ENCODE measurements at places on chromosomes 12 and 14.
A peak's percentile ranks its signal among the peaks of the same experiment; 100 is the strongest.

GRCh38 chr12:26017484-26018211 lies 59.2 kb downstream of the RASSF8 start:
- no peak for DNase-seq

DNA sequence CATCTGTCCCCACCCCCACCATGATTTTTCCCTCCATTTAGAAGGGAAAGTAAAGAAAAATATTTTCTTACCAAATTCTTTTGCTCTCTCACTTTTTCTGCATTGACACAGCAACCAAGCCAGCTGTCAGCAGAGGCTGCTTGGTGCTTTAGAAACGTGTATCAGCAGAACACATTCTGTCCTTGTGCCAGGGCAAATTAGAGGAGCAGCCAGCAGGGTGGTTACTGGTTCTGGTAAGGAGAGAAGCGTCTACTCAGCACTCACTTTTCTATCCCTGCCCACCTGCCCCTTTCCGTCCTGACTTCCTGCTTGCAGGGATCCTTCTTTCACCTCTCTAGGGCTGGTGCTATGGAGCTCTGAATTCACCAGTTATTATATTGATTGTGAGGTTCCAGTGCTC lies 327.5 kb upstream of the PDE3A start:
- no peak for DNase-seq

DNA sequence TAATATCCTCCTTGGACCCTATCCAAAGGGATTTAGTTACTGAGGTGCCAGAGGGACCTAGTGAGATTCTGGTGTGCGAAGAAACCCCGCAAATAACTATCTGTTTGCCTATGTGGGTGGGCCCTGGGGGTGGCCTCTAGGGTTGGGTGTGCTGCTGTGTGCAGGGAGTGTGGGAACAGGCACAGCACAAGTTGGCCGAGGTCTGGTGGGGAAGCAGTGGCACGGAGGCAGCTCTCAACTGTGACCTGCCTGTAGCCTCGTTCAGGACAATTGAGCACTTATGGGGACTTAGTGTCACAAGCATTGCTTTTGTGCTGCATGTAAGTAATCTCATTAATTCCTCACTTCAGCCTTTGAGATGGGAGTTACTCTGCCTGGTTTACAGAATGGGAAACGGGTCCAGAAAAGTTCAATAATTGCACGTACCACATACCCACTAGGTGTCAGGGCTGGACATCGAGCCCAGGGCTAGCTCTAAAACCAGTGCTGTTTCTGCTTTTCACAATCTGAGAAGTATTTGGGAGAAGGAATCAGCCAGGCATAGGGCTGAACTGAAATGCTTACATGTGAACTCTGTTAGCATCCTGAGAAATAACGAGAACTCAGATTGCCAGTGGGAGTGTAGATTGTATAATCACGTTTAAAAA lies 58.8 kb downstream of the TECPR2 start:
- DNase-seq = no peak

DNA sequence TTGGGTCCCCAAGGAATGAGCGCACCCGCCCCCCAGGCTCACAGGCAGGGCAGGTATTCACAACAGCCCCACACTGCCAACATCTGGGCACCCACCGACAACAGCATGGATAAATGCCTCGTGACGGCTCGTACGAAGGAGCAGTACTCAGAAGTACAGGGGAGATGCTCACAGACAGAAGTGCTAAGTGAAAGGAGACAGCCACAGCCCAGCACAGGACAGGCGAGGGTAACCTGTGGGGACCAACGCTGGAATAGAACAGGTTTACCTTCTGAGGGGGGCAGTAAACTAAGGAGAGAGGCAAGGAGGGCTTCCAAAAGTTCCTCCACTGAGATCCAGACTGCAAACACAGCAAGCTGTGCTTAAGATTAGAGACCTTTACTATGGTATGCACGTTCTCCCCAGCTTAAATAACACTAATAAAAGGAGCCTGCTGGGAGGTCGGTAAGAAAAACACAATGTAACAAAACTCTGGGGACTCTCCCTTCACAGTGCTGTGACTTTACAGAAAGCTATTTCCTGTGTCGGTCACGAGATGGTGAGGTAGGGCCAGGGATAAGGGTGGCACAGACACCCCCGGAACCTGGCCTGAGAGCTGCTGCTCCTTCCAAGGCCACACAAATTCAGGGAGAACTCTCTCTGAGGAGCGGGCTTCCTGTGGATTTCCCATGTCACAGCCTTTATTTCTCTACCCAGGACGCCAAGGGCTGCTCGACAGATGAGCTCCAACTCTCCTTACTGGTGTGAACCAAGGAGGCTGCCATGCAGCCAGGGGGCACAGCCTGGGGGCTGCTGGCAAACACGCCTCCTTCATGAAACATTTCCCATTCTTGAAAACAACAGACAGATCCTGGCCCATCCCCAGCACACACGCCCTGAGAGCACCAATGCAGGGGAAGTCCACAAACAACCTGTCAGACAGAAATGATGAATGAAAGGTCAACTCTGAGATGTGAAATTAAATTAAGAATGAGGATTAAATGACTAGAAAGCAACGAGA lies 26.3 kb downstream of the SLC15A4 start:
- no peak for DNase-seq

- no peak for DNase-seq
Observed at GRCh38 chr12:110694330-110694901, 5.5 kb upstream of the HVCN1 start.

GRCh38 chr14:84003346-84003745 lies 1526.6 kb upstream of the FLRT2 start:
- DNase-seq = no peak

DNA sequence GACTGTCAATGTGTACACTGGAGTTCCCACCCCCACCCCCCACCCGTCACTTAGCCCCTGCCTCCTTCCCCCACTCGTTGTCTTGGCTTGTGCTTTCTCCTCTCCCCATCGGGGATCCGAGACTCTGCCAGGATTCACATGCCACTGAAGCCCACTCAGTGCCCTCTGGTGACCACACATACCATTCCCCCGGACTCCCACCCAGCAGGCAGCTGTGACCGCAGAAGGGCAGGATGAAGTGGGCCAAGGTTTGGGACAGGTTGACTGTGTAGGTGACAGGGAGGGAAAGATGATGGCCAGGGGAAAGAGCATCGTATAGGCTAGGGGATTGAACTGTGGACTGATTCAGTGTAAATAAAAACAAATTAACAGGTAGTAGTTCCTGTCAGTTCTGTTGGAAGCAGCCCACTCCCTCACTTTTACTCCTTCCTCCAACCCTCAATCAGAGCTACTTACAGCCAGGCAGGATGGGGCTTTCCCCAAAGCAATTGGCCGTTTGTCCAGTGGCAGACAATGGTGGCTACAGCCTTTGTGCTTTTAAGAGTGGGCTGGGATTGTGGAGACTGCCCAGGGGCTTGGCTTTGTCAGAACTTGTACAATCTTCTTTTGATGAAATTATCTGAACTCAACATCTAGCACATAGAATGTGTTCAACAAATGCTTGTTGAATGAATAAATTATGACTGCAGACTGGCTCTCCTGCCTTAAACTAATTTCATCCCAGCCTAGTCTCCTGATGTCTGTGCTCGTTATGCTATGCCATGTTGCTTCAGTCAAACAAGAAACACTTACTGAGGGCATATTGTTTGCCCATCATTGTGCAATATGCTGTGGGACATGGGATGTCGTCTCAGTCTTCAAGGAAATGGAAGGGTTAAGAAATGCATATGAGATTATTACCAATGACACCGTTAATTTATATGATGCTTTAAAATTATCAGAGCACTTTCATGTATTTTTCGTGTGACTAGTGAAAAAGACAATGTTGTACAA lies 30.2 kb downstream of the TTC9 start:
- no peak for DNase-seq

DNA sequence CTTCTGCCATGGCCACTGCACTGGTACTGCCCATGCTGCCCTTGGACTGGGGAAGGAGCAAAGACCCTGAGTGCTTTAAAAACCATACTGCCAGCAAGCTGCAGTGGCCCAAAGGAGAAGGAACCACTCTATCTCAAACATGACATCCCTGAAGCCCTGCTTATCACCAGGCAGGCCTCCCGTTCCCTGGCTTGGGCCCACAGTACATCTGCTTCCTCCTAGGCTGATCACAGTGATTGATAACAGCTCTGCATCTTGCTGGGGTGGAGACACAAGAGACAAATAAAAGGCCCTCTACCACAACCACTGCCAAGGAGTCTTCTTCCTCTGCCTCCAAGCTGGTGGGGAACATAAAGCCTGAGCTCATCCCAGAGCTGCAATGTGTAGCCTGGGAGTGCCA lies 567.5 kb downstream of the TRHDE start:
- no peak for DNase-seq

- DNase-seq = no peak
Observed at GRCh38 chr14:77055306-77055705, 26.8 kb upstream of the IRF2BPL start.

- DNase-seq = no peak
Observed at GRCh38 chr14:50528000-50528399, 4.4 kb downstream of the MAP4K5 start.

DNA sequence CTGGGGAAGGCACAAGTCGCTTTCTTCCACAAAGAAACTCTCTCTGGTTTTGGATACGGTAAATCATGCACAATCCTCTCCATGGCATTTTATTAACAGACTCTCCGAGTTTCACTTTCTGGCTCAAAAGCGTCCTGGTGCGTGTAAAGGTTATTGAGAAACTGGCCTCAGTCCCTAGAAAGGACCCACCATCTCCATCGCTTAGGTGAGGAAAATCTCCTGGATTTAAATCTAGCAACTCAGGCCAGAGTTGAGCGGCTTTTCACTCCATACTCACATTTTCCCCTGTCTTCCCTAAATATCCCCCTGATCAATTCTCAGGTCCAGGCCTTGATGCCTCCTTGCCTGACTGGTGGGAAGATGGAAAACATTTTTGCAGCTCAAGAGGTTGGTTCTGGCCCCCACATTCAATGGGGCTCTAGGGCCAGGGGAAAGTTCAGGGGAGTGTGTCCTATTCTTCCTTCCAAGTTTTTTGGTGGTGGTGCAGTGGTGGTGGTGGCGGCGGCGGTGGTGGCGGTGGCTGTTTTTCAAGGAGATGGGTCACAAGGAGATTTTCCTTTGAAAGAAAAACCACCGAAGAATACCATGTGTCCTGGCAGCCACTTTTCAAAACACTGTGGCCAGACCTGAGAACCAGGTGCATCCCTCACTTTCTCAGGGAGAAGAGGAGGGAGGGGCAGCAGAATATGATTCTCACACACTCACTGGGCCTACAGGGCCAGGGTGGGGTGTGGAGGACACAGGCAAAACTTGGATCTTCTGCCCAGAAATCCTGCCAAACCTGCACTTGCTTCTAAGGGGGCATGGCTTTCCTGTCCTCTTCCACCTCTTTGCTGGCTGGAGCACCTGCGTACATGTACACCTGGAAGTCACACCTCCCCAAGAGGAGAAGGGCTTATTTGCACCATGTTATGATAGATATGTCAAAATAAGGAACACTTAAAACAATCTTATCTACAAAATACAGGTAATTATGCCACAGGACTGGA lies 46.7 kb upstream of the PNMA1 start:
- DNase-seq = no peak

GRCh38 chr14:20469242-20469889 lies at the start of gene PNP:
Gene PNP (plus strand): TSS chr14:20469406. CDS start chr14:20469525, 119 bp downstream.
- DNase-seq = peak; percentile 92

DNA sequence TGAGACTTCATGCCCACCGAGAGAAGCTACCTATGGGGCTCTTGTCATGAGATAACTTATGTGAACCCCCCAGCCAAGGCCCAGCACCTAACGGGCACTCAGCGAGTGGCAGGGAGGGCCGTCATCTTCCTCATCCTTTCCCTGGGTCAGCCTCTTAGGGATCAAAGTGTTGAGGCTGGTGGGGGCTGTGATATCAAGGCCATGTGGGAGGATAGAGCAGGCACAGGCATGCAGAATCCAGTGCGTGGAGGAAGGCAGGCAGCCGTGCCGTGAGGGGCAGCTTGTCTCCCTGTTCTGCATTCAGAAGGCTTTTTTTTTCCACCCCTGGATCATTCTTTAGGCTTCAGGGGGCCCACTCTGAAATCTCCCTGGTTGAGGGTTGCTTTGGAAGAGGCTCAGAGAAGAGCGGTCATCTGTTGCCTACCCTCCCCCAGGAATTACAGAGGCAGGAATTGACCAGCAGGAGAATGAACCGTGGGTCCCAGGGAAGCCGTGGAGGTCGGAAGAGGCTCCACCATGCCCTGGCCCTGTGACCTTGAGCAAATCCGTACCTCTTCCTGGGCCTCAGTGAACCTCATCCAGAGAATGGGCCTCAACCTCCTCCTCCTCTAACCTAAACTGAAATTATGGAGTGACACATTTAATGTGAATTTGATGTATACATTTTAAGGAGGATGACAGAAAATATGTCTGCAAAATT lies 62.8 kb downstream of the BEGAIN start:
- no peak for DNase-seq

- DNase-seq = no peak
Observed at GRCh38 chr12:106113042-106113441, 25.7 kb downstream of the NUAK1 start.

GRCh38 chr14:61077951-61078720 lies 97.1 kb downstream of the SLC38A6 start:
- no peak for DNase-seq

GRCh38 chr12:115569345-115570068 lies 708.0 kb downstream of the MED13L start:
- no peak for DNase-seq

DNA sequence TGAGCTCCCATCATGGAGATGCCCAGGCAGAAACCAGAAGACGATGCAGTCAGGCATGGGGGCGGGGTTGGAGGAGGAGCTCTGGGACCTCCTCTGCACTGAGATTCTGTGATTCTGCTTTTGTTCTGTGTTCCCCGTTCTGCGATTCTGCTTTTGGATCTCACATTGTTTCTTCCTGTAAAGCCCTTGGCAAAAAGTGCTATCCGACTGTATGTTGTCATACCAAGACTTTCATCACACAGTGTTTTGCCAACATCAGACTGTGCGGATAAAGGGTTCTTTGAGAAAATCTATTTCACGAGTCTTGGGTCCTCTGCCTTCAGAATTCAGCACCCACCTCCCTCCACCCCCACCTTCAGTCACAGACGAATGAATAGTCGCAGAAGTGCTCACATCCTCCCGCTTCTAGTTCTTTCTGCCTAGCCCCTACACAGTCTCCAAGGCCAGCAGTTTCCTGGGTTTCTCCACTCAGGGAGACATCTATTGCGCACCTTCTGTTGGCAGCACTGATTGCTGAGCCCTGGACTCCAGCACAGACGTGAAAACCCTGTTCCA lies 24.7 kb upstream of the PWP1 start:
- no peak for DNase-seq

DNA sequence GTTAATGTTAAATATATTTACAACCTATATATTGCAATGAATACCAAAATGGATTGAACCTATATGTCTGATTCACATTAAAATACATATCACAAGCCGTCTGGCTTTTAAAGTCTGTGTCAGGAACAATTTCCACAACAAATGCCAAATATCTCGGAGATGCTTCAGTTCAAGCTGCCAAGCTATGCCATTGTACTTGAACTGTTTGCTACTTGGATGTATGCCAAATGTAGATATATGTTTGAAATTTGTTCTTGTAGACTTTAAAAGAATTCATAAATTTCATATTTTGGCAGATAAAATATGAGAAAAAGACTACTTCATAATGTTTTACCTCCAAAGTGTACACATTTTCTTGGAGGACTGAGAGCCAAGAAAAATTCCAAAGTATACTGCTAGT lies 37.0 kb downstream of the WASHC3 start:
- no peak for DNase-seq

Data from stimulated activated CD4-positive, alpha-beta T cell treated with anti-CD3 and anti-CD28 coated beads, Interleukin-4, amount 100 ng/mL, for 24 hours (primary cell).